ENCODE measurements at places on chromosomes 7 and 10.

DNA sequence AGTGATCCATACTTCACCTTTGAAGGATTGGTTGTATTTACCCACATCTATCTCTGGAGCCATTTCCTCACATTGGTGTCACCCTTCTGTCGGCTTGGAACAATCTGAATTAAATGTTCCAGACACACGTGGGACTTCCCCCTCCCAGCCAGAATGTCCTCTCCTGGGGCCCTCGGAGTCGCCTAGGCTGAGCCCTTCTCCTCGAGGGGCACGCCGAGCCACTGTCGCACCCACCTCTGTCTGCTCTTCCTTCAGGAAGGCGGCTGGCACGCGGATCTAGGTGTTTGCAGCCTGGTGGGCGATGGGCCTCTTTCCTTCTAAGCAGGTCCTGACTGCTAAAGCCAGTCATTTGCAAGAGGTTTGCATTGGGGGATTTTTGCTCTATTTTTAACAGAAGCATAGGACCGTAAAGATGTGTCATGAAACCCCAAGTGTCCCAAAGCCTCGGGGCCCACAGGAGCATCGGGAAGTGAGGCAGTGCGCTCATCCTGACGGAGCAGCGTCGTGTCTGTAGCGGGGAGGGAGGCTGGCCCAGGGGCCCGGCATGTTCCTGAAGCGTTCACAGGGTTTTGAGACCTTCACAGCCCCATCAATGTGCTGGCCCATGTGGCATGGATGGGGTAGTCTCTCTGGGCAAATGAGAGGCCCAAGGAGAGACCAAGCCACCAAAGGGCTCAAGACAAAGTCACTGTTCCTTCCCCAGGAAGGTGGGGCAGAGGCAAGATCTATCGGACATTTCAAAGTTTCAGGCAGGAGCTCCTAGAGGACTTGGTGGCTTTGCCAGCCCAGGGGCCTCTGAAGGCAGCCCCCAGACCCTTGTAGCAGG lies 86.7 kb downstream of the RGS10 start:
- DNase-seq, result no peak

DNA sequence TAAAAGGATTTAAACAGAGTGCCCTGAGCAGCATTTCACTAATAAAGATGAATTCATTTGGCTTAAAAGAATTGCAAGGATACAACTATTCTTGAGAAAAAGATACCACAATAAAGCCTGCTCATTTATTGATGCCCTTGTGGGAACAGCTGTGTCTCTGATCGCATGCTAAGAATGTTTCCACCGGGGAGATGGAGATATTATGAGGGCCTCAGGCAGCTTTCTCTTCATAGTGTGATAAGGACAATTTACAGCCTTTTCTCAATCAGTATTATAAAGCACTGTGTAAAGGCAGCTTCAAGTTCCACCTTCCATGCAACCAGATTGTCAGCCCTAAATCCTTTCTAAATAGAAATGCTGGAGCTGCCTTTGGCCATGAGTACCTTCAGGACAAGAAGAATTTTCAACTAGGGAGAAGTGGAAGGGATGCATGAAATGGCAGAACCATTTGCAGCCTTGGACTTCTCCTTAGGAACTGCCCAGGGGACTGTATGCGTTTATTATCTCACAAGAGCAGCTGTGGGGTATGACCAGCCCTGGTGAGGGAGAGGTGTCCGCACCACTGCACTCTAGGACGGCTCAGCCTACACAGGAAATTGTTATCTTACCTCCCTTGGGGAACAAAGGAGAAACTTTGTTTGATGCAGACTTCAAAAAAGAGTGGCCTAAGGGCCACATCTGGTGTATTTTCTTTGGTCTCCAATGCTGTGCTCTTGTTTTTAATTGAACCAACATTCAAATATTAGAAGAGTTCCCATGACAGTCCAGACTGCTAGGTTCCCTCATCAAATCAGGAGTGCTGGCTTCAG lies 116.9 kb upstream of the PCGF5 start:
- DNase-seq, result no peak

DNA sequence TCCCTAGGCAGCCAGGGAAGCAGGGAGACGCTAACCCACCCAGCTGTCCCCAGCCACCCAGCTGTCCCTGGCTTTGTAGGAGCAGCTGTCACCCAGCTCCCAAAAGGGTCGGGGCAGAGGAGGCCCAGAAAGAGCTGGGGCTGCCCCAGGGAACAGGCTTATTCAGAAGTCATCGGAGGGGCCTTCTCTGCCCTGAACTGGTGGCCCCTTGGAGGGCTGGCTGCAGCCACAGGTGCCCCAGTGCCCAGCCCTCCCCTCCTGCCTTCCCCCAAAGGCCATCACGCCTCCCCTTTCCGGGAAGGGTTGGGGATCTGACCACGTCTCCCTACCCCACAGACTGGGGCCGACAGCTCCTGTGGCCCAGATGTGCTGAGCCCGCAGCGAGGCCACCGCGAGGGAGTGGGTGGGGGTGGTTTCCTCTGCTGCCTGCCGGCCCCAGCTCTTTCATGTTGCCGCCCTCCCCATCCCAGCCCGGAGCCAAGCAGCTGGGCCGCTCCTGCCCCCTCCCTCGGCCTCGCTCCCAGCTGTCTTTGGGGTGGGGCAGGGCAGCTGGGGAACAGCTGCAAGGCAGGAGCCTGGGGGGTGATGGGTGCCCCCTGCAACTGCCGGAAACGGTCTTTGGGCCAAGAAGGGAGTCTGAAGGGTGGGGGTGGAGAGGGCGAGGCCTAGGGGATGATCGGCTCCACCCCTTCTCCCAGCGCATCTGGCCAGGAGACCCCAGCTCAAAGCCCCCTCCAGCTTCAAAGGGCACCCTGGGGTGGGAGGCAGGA lies 16.8 kb downstream of the TRIM8 start:
- DNase-seq, result no peak

DNA sequence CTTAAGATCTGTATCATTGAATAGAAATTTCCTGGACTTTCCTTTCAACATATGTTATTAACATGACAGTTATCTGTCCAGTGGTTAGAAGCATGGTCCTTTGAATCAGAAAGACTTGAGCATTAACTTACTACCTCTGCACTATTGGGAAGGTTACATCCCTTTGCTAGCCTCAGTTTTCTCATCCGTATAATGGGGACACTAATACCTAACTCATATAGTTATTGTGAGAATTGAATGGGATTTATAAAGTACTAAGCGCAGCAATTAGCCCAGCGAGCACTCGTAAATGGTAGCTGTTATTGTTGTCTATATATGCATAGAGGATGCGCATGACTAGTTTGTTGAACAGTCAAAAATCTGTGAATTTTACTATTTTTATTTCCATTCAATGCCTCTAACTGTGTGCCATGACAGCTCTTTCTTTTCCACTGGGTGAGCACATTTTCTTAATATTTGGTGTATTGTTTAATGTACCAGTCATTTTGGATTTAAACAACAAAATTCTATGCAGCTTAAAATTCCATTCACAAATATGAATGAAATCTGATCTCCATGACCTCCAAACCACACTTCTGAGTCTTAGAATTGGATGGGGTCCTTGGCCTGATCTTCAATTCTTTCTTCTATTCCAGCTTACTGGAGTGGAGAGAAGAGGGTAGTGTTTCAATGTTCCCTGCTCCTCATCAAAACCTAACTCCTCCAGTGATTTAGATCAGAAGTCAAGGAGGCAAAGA lies 65.0 kb downstream of the CACNB2 start:
- DNase-seq, result no peak

GRCh38 chr7:150978126-150978789 lies at the start of gene KCNH2:
KCNH2 (minus strand) TSS chr7:150978321; CDS start chr7:150977913, 408 bp downstream.
- DNase-seq, result peak; percentile 84

GRCh38 chr7:146956321-146956720 lies 839.7 kb downstream of the CNTNAP2 start:
- DNase-seq, result no peak

- no peak for DNase-seq
Observed at GRCh38 chr7:40986351-40986873, 716.5 kb downstream of the INHBA start.

DNA sequence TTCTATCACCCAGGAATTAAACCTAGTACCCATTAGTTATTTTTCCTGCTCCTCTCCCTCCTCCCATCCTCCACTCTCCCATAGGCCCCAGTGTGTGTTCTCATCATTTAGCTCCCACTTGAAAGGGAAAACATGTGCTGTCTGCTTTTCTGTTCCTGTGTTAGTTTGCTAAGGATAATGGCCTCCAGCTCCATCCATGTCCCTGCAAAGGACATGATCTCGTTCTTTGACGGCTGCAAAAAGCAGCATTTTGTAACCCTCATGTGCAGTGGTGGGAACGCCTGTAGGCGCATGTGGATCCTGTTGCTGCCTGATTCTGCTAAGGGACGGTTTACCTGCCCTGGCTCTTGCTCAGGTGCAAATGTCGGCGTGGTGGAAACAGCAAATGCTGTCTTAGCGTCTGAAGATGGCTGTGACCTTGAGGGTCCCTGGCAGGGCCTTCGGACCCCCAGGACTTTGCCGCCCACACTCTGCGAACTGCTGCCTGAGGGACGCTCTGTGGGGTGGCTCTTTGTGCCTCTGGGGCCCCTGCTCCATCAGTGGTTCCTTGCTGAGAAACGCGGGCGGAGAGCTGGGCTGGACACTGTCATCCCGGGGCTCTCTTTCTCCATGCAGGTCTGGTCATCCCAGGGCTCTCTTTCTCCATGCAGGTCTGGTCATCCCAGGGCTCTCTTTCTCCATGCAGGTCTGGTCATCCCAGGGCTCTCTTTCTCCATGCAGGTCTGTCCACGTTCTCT lies 5.6 kb upstream of the MTG1 start:
- DNase-seq, result no peak

DNA sequence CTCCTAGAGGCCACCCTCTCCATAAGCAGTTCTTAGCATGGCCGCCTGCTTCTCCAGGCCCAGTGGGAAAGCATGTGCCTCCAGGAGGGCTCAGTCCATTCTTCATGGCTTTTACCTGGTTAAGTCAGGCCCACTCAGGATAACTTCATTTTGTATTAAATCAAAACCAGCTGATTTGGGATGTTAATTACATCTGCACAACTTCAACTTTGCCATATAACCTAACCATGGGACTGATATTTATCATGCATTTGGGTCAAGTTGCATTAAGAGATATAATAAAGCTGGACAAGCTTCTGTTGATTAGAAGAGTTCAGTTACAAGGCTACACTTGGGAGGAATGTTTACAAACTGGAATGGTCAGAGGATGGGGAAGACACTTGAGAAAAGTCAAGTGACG lies 65.5 kb downstream of the EGFR start:
- no peak for DNase-seq

- no peak for DNase-seq
Observed at GRCh38 chr10:21668831-21669230, 134.8 kb downstream of the MLLT10 start.

DNA sequence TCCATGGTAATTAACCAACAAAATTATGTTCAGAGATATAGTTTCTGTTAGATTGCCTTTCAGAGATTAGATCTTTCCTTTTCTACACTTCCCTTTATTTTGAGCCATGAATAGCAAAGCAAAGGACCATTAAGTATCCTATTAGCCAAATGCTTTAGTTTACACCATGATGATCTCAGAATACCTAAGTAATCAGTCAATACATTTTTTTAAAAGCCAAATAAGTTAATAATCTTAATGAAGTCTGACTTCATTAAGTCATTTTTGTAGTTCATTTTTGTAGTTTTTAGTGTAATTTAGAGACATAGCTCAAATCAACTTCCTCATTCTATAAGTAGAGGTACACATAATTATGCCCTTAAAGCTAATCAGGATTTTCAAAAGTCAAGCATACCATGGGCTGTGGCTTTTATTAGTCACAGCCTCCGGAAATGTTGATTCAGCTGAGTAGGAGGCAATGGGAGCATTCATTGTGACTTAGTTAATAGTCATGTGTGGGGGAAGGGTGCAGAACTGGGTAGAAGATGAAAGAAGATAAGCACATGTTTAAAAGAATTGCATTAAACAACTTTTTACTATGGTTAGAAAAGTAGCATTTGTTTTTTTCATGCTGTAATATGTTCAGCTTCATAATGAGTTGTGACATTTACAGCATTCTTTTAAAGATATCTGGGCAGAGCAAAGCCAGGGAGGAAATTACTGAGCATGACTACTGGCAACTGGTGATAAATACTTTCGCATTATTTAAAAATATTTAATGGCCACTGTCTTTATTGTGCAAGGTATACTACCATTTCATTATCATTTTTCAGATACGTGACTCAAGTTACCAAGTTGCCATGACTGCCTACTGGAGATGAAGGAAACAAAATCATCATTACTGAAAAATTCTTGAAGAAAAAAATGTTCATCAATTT lies 57.3 kb upstream of the CCDC71L start:
- no peak for DNase-seq

DNA sequence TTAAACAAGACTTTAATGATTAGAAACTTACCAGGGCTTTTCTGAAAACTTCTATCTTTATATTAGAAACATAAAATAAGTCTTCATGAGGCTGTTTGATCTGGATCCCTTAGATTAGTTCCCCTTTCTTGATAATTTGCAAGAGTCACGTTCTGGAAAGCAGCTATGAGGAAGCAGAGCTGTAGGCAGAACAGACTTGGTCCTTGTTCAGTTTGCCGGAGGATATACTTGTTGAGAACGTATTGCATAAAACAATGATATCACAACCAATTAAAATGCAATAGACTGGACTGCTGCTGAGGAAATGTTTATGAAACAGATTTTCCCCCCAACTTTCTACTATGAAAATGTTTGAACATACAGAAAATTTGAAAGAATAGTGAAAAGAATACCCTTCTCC lies 2.8 kb downstream of the SAMD9L start:
- DNase-seq, result no peak

DNA sequence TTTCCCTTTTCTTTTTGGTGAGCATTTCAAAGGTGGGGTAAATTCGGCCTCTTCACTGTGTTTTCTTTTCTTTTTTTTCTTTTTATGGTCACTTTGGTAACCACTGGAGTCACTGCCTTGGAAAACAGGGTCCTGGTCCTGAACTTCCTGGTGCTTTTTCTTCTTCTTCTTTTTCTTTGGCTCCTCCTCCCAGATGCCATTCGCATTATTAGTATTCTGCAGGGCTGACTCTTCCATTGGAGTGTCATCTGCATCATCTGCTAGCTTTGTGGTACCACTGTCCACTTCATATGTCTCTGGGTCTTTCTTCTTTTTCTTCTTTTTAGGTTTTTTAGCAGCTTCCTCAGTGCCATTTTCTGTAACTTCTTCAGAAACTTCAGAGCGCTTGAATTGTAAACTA lies 10.5 kb downstream of the POLR1F start:
- no peak for DNase-seq

DNA sequence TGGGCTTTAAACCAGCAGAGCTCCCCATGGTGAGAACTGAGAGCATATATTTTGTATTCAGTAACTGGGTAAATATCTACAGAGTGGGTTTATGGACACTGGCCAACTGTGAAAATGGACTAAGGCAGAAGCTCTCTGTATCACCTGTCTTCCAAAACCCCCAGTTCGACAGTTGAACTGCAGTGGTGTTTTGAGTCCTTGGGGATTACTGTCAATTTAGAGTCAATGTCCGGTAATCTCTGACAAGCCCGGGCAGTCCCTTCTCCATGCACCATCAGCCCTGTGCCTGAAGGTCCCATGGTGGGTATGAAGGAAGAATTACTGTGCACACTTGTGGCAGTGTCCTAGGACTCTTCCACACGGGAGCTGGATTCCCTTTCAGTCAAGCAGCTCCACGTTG lies 235.0 kb downstream of the CCSER2 start:
- DNase-seq, result no peak

DNA sequence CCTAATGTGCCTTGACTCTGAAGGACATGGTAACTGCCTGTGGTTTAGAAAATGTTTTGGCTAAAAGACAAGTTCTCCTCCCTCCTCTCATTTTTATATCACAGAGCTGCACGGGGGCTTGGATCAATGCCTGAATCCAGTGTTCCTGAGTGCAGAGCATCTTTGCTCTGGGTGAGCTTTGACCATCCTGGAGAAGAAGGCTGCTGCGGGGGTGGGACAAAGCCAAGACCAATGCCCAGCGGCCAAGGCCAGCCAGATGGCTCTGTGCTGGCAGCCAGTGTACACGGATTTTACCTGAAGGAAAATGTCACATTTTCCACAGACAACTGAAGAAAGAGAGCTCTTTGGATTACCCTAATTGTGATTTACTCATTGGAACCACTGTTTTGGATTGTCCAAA lies 102.0 kb upstream of the TARP start:
- no peak for DNase-seq

All from neuronal stem cell (in vitro differentiated cells).